ENCODE measurements at places on chromosomes 2 and 18. TPM values are rescaled to one million over a fixed set of nuclear protein-coding genes. Genes with fewer than 3 reads are reported as not detected.

- no peak for DNase-seq
Measured at GRCh38 chr2:120949027-120949956, 213.6 kb downstream of the GLI2 start.

DNA sequence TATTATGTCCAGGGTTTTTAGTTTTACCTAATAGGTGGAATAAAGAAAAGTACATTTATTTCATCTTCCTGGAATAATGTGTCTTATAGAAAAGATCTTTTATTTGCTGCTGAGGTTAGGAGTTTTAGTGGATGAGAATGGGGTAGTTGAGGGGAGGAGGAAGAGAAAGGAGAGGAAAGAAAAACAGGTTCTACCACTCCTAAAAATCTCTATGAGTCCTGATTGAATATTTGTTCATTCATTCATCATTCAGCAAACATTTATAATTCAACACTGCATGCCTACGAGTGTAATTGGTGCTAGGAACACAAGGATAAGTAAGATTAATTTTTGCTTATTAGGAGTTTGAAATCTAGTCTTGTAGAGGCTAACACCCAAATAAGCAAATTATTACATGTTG is 45.2 kb upstream of the SLC4A10 start:
- no peak for DNase-seq

DNA sequence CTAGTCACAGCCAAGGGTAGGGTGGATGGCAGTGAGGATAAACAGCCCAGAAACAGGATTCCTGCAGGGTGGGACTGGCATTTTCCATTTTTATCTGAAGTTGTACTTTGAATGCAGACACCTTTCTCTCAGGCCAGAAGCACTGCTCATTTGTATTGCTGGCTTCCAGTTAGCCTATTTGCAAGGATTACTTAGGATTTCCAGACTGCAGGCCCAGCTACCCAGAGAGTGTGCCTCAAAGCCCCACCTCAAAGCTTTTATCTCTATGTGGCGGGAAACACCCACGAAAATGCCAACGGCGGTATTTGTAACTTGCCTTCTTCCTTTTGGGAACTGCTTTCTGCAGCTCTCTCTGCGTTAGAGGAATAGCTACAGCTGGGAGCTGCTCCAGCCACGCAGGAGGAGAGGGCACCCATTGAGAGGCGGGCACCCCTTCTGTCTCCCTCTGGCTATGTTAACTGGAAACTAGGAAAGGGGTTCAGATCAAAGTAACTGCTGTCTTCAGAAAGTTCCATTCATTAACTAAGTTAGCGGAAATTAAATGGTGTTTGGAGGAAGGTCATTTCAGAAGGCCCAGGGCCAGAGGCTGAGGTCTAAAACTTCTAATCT is 144.9 kb downstream of the TGIF1 start:
- DNase-seq = no peak

GRCh38 chr2:88197732-88198131 is 27.6 kb downstream of the THNSL2 start:
- DNase-seq = no peak

GRCh38 chr2:67455219-67456142 is 58.3 kb downstream of the ETAA1 start:
- no peak for DNase-seq

DNA sequence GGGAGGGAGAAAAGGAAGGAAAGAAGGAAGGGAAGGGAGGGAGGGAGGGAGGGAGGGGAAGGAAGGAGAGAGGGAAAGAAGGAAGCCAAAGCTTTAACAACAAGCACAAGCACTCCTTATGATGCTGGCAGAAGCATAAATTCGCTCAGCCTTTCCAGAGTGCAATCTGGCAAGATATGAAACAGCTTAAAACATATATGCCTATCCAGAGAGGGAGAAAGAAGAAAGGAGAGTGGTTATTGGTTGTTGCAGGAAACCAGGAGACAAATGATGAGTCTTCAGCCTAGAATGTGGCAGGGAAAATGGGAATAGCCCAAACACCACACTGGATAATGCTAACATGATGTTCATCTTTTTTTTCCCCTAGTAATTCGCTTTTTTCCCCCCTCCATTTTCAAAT is 64.0 kb downstream of the STPG4 start:
- DNase-seq = peak; percentile 37

DNA sequence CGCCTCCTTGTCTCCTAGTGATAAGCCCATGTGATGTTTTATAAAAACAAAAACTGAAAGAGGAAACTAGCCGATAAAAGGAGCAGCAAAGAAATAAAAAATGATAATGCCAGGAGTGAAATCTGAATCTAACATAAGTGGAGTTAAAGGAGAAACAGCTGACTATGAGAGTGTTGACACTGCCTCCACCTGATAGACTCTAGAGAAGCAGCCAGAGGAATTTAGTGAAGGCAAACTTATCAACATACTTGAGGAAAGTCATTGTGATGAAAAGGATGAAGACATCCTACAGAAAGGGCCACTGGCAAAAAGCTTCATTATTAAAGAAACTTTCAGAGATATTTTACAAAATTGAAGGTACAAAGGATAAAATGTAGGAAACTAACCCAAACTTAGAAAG is 1.9 kb downstream of the M1AP start:
- no peak for DNase-seq

DNA sequence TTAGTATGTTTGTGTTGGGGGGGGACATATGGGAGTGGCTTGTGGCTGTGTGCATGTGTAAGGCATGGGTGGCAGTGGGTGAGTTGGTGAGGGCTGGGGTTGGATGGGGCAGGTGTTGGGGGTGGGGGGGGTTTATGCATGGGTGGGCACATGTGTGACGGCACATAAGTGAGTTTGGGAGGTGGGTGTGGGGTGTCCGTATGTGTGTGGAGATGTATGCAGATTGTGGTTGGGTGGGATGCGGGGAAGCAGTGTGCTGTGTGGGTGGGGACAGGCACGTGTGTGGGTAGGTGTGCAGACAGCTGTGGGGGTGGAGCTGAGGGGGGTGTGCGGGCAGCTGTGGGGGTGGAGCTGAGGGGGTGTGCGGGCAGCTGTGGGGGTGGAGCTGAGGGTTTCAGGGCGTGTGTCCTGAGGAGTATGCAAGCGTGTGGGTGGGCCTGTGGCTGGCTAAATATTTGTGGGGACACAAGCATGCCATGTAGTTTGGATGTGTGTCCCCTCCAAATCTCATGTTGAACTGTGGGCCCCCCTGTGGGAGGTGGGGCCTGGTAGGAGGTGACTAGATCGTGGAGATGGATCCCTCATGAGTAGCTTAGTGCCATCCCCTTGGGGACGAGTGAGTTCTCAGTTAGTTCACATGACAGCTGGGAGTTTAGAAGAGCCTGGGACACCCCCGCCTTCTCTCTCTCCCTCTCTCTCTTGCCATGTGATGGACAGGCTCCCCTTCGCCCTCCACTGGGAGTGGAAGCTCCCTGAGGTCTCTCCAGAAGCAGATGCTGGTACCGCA is 59.4 kb downstream of the ANKMY1 start:
- DNase-seq = no peak

GRCh38 chr18:23703057-23703986 is 14.1 kb downstream of the LAMA3 start:
- DNase-seq = no peak

The MYO3B gene
- not detected for total RNA-seq

The CDK15 gene
- total RNA-seq = 6.5 TPM

The HAT1 gene
- 51.3 TPM for total RNA-seq

The PAX8 gene
- total RNA-seq = 0.69 TPM
